ENCODE measurements at places on chromosomes 7 and 10.
A peak's percentile ranks its signal among the peaks of the same experiment; 100 is the strongest.

GRCh38 chr7:158267742-158268435 is 319.7 kb downstream of the PTPRN2 start:
- DNase-seq = no peak

- DNase-seq = no peak
These were observed 11.7 kb downstream of the ADIRF start for GRCh38 chr10:86979977-86980448.

- no peak for DNase-seq
These were observed 220.8 kb upstream of the GPR26 start for GRCh38 chr10:123445261-123445775.

GRCh38 chr7:142507799-142508198 is 241.5 kb upstream of the PRSS1 start:
- DNase-seq = no peak

DNA sequence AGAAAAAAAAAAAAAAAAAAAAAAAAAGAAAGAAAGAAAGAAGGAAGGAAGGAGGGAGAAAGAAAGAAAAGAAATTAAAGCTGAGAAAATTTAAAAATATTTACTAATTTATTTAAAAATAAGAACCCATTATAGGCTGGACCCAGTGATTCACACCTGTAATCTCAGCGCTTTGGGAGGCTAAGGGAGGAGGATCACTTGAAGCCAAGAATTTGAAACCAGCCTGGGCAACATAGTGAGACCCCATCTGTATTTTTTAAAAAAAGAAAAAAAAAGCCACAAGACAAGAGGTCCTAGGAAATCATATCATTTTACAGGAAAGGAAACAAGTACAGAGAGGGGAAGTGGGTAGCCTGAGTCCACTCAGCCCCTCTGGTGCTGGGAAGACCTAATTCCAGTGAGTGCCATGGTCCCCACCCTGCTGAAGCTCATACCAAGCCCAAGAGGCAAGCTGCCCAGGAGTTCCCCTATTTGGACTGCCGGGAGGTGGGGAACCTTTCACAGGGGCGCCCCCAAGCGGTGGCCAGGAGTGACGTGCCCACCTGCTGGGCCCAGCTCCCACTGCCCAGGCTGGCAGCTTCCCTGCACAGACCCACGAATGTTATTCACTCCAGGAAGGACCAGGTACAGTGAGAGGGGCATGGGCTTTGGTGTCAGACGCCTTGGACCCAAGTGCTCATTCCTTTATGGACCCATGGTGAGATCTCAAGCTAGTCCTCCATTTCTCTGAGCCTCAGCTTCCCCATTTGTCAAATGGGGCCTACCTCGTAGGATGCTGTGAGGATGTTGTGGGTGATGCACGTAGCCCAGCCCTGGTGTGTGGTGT is 133.6 kb downstream of the ZMIZ1 start:
- peak; percentile 58 for DNase-seq

DNA sequence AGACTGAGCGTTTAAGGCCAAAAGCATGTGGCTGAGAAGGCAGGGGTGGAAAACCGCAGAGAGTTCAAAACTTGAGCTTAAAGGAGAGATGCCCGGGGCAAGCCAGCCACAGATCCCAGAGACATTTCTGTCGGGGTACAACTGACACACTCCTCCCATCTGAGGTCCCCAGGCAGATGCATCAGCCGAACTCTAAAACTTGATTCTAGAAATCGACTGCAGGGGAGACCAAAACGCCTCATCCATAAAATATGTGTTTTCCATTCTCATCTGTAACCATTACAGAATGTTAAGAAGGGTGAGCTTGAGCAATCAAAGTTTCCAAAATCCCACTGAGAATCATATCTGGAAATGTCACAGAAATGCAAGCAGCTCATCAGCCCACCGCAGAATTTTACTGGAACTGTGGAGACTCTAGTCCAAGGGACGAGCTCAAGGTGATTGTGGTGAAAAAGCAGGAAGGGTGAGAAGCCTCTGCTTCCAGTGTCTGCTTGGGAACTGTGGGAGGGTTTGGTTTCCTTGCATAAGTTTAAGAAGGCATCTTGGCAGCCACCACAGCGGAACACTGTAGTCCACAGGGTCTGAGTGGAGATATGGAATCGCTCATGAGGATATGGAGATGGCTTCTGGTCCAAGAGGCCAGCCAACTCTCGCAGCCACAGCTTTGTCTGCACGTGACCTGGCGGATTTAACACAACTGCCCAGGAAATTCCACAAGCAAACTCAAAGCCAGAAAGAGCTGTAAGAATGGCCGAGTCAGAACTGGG is 249.2 kb downstream of the SFMBT2 start:
- no peak for DNase-seq

- DNase-seq = peak; percentile 79
These were observed 126.5 kb downstream of the ZMIZ1 start for GRCh38 chr10:79195091-79195923.

DNA sequence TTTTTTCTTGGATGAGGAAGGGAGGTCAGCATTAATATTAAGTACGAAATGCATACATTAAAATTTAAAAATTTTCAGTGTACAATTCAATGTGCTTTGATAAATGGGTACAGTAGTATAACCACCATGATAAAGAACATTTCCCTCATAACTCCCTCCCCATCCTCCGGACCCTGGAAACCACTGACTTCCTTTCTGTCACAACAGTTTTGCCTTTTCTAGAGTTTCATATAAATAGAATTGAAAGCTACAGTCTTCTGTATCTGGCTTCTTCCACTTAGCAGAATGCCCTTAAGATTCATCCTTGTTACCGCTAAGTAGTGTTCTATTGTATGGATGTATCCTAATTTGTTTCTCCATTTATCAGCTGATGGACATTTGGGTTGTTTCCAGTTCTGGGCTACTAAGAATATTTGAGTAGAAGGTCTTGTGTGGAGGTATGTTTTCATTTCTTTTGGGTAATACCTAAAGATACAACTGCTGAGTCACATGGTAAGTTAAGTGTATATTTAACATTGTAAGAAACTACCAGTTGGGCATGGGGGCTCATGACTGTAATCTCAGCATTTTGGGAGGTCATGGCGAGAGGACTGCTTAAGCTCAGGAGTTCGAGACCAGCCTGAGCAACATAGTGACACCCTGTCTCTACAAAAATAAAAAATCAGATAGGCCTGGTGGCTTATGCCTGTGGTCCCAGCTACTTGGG is 30.8 kb downstream of the ABI1 start:
- no peak for DNase-seq

DNA sequence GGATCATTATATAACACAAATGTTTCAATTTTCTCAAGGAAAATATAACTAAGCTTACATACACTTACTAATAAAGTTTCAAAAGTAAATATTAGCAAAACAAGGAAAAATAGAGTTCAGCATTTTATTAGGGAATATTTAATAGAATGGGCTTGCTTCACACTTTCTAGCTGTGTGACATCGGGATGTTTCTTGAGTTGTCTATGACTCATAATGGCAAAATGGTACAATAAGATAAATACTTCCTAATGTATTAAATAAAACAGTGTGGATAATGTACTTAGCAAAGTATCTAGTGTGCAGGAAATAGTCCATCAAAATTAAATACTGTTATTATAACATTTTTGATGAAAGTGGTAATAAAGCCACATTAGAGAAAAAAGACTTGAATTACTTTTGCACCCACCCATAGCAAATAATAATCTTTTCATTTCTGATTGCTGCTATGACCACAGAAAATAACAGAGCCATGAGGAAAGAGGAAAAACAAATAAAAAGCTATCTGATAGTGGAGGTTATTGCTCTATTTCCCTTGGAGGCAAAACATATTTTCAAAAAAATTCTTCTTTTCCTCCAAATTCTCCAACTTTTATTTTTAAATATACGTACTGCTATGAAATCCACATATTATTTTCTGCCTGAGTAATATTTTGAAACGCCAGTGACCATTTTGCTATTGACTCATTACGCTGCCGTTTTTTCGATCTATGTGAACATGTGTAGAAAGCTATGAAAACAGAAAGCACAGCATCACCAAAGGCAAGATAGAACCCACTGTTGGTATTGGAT is 272.9 kb upstream of the KLF6 start:
- no peak for DNase-seq

DNA sequence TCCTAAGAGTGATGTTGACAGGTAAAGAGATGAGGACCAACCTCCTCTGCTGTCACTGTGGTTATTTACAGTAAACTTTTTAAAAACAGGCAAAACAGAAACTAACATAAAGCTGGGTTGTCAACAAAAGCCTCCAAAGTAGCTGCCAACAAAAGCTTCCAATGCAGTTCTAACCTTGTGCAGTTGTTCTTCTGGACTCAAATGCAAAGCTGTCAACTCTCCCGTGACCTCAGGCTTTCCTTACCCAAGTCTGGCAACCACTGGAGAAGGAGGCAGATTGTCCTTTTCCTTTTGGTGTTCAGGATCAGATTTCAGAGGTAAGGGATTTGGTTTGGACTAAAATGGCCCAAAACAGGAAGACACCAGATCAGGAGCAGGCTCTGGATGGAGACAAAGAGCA is 63.1 kb downstream of the DLG5 start:
- no peak for DNase-seq

DNA sequence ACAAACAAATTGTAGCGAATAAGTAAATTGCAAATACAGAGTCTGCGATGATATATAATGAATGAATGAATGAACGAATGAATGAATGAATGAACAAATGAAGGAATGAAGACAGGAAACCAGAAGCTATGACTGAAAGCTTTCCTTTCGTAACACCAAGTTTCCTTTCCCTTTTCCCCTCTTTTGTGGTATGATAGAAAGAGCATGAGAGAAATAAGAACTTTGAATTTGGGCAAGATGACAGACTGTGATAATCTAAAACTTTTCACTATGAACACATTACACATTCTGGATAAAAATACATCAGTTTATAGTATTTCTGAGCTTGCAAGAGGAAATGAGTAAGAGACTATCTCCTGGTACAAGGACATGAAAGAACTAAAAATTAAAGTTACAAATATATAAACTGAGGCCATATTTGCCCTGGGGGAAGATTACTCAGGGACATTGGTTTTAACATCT is 8.4 kb upstream of the UCN3 start:
- DNase-seq = no peak

GRCh38 chr7:50699143-50699542 is 83.6 kb downstream of the GRB10 start:
- no peak for DNase-seq

GRCh38 chr7:27367933-27368549 is 125.4 kb downstream of the EVX1 start:
- DNase-seq = no peak

DNA sequence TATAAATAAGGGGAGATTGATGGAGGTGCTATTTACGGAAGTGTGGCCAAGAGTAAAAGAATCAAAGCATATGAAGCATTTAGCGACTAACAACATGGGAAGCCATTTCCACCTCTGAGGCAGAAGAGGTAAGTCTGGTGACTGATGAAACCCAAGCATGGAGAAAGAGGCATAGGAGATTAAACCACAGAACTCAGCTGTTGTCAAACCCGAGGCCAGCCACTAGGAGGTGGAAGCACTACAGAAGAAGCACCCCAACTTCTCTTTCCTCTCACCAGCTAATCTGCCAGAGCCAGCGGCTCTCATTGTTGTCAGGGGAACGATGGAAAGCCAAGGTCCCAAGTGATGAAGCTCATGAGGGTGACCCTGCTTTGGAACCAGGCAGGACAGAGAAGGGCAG is 19.6 kb upstream of the CNTNAP2 start:
- DNase-seq = no peak

- DNase-seq = no peak
These were observed 429.9 kb upstream of the KLF6 start for GRCh38 chr10:4214908-4215307.

DNA sequence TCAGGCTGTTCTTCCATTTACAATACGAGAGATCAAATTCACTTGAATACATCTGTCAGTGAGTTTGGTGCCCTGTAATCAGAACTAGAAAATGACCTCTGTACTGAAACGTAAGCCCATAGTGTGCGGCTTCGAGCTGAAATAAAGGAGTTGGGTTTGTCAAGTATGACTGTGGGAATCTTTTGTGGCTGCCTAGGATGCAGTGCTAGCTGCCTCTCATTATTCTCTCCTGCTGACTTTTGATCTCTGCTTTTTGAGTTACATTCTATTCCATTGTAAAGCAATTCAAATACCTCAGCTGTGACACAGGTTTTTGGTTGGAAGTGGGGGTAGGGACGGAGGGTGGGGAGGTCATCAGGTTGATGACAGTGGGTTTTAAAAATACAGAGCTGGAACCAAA is 40.4 kb downstream of the ICA1 start:
- no peak for DNase-seq

DNA sequence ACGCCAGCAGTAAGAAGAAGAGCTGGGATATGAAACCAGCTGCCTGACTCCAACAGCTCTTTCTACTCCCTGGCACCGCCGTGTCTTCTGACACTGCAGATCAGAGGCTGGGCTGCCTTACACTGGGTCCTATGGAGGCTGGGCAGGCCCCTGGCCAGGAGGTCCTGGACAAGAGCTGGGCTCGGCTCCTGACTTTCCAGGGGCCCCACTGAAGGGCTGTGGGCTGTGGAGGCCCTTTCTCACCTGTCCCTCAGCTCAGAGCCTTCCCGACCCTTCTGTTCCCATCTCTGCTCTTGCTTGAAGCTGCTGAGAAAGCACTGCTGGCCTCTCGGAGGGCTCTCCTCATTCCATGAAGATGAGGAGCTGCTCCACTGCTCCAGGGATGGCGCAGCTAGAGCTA is 85.9 kb upstream of the UNC5B start:
- DNase-seq = no peak

DNA sequence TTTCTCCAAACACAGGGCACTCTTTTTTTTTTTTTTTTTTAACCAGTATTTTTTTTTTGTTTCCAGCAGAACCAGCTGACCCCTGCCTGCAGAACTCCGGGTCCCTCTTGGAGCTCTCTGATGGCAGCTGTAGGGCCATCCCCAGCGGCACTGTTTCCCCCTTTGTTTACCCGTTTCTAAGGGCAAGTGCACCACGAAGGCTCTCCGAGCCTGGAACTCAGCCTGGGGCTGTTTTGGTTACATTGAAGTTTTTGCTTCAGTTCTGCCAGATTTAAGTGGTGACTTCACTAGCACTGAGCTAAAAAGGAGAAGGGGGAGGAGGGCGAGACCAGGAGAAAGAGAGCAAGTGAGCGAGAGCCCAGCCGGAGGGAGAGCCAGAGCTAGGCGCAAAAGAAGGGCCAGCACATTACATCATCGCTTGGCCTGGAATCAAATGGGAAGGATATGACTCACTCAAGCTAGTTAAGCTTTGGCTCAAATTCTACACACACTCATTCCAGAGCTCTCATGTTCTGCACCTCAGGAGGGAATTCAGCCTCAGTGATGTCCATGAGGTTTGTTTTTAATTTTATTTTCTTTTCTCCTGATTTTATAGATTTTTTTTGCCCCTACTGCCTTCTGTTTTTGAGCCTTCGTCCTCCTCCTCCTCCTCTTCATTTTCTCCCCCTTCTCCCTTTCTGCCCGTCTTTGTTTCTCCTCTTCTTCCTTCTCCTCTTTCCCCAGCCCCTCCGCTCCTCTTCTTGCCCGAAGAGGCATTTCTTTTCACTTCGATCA is 272.3 kb downstream of the TRIL start:
- DNase-seq = peak; percentile 52

- no peak for DNase-seq
These were observed 60.3 kb upstream of the IL6 start for GRCh38 chr7:22666732-22667131.

All from 8988T (cell line).